ENCODE measurements at places on chromosomes 5 and 9. TPM values are rescaled to one million over a fixed set of nuclear protein-coding genes. Genes with fewer than 3 reads are reported as not detected.

DNA sequence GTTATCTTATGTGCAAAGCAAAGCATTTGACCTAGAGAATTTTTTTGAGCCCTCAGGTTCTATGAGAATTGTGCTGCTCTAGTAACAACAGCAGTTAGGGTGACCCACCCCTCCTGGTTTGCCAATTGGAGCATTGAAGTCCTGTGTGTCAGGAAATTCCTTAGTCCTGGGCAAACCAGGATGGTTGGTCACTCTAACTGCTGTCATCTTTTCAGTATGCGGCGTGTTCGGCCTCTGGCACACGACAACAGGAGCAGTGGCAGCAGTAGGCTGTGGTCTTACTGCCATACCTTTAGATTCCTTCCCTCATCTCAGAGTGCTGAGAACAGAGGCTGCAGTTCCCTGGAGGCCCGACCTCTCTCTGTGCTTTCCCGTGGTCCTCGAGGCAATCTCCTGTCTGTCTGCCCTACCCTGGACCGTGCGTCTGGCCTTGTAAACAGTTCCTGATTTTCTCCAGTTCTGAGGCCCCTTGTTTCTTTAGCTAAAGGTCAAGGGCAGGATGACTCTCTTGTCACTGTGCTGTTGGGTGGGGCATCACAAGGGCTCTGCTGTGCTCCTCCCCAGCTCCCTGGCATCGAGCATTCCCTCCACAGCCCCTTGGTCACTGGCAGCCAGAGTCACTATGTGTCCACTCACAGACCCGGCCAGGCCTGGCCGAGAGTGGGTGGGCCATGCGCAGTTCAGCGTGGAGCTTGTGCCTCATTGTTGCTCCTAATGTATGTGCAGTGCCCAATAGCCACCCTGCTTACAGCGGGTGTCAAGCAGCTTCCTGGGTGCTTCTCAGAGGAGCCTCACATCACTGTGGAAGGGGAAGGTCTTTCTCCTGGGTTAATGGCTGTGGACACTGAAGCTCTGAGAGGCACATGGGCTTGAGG is 18.5 kb upstream of the COL15A1 start:
- no peaks in the 10 kb centered on the region for H3K36me3 ChIP-seq
- no peak for DNase-seq
- H3K4me3 ChIP-seq: no peak overlapping the region

- peaks cover 2% of the 10 kb centered on the region for H3K27me3 ChIP-seq
- no peaks in the 10 kb centered on the region for H3K36me3 ChIP-seq
- H3K4me3 ChIP-seq: no peak overlapping the region
- H3K4me1 ChIP-seq: no peaks in the 10 kb centered on the region
- H3K27ac ChIP-seq: no peak overlapping the region
Observed at GRCh38 chr9:83034026-83034425, 28.9 kb downstream of the RASEF start.

DNA sequence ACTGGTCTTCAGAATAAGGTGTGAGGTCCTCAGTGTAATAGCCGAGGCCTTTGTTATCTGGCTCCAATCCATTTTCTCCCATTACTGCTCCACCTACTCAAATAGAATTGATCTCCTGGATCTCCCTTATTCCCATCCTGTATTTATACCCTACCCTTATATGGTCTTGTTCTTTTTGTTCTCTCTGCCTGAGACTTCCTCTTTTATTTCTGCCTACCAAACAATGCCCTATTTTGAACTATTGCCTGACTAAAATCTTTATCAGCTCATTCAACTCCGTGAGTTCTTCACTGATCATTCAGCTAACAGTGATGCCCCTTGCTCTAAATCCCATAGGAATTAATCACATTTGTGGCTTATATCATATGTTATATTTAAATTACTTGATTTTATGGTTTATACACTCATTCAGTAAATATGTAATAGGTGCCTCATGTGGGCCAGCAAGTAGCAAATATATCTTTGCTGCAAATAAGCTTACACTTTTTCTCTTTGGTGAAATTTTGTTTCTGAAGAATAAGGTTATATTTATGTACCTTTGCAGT is 417.5 kb upstream of the MEF2C start:
- H3K4me3 ChIP-seq: no peak overlapping the region
- H3K27ac ChIP-seq: no peak overlapping the region
- H3K27me3 ChIP-seq: no peaks in the 10 kb centered on the region
- no peak for DNase-seq

DNA sequence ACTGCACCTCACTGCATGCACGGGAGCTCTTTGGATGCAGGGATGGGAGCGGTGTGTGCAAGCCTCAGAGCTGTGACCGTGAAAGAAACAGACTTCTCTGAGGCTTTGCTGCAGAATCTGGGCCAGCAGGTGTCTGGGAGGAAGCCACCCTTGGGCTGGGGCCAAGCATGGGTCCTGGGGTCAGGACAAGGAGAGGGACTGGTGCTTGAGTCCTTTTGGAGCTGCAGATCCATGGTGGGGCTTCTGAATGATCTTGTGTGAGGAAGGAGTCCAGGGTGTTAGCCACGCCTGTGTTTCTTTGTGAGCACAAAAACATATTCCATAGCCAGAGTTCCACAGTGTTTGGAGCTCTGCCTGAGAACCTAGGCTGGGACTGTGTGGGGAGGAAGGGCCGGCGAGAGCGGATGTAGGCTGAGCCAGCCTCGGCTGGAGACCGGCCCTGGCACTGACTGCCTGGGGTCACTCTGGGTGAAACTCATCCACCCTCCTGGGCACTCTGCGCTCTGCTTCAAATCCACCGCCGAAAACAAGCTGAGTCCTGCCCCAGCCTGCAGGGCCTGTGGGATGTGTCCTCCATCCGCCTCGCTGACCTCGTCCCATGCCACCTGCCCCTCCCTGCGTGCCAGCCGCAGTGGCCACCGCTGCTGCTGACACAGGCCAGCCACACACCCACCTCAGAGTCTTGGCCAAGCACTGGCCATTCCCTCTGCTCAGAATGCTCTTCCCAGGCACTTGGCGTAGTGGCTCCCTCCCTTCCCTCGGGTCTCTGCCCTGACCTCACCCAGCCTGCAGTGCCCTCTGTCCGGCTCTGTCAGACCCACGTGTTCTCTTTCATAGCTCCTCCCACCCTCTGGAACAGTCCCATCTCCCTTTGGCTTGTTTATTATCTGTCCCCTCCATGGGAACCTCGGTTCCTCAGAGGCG is 26.7 kb downstream of the ERGIC1 start:
- no peaks in the 10 kb centered on the region for H3K36me3 ChIP-seq
- H3K27ac ChIP-seq: peak overlapping the region; percentile 23
- DNase-seq: no peak
- no peaks in the 10 kb centered on the region for H3K27me3 ChIP-seq
- H3K4me1 ChIP-seq: peaks cover 37% of the 10 kb centered on the region

DNA sequence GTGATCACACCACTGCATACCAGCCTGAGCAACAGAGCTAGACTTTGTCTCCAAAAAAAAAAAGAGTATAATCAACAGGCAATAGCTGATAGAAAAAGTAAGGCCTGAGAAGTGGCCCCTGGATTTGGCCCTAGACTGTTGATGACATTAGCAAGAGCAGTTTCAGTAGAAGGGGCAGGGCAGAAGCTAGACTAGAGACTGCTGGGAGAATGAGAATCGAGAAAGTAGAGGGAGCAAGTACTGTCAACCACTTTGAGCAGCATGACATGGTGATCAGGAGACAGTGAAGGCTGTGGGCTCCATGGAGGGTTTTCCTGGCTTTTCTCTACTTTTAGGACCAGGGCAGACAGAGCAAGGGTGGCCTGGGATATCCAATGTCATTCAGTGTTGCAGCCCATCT is 34.9 kb upstream of the B4GALT1 start:
- DNase-seq: no peak
- no peaks in the 10 kb centered on the region for H3K36me3 ChIP-seq
- H3K4me3 ChIP-seq: no peak overlapping the region
- H3K4me1 ChIP-seq: peaks cover 12% of the 10 kb centered on the region
- no peaks in the 10 kb centered on the region for H3K27me3 ChIP-seq

CEL gene
- 2.9 TPM for total RNA-seq

- H3K4me3 ChIP-seq: no peak overlapping the region
- peaks cover 17% of the 10 kb centered on the region for H3K27me3 ChIP-seq
Observed at GRCh38 chr5:38692346-38692745, 135.9 kb upstream of the LIFR start.

CTXN3 gene
- total RNA-seq: not detected

POMT1 gene
- 35.9 TPM for total RNA-seq

DNA sequence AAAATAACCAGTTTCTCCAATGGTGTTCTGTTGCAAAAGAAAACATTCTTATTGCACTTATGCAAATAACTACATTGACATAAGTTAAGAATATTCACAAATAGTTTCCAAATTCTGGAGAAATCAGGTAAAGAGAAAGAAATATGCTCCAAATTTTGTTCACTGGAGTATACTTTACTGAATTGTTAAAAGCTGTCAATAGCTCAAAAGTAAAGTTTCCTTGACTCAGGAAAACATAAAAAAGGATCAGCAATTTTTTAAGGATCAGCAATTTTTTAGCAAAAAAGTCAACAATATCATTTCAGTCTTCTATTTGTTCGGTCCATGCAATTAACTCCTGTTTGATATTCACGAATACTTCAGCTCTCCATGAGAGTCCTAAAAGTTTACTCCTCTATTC is 51.6 kb downstream of the ANXA2R start:
- peak overlapping the region; percentile 90 for H3K4me3 ChIP-seq
- H3K27me3 ChIP-seq: no peaks in the 10 kb centered on the region
- H3K36me3 ChIP-seq: peaks cover 28% of the 10 kb centered on the region
- DNase-seq: no peak

RIMOC1 gene
- 19.8 TPM for total RNA-seq

- H3K27ac ChIP-seq: no peak overlapping the region
- H3K36me3 ChIP-seq: no peaks in the 10 kb centered on the region
- no peaks in the 10 kb centered on the region for H3K27me3 ChIP-seq
- H3K4me3 ChIP-seq: no peak overlapping the region
Observed at GRCh38 chr9:119416793-119417192, 47.6 kb upstream of the BRINP1 start.

DNA sequence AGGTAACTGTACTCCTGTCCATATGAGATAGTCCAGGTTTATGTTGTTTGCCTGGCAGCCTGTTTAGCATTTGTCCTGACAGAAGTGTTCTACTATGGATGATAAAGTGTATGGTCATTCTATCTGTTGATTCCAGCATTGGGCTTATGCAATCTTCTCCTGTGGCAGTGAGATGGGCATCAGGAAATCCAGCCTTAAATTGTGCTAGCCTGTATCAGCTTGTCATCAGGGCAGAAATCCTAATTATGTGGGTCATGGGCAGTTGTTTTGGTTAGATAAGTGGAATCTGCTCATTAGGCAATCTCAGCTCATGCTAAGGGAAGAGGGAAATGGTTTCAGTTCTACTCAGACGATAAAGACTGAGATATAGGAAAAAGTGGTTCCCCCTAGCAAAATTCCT is 247.4 kb upstream of the CHD1 start:
- no peaks in the 10 kb centered on the region for H3K36me3 ChIP-seq
- H3K27ac ChIP-seq: no peak overlapping the region
- no peak for DNase-seq

DNA sequence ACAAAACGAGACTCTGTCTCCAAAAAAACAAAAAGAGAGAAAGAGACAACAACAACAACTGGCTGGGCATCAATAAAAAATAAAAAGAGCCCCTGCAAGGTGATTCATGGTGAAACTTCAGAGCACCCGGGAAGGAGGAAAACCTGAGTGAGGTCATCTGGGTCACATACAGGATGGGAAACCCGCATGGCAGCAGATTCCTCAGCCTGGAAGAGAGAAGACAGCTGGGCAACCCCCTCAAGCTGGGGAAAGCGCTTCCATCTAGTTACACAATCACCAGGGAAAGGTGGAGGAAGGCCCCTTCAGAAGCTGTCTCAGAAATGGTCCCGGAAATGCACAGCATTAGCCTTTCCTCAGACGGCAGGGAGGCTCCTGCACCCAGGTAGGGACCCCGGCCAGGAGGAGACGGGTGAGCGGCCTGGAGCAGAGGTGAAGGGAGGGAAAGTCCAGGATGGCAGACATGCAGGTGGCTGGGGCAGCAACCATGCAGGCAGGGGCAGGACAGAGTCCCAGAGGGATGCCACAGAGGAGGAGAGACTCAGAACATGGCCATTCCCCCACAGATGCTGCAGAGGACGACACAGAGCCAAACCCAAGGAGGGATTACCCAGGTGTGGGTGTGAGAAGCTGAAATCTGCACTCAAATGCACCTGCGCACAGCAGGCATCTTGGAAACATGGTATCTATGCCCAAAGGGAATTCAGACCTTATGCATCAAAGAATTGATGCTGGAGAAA is 29.4 kb downstream of the CAMSAP1 start:
- H3K4me1 ChIP-seq: peaks cover 12% of the 10 kb centered on the region
- H3K36me3 ChIP-seq: peaks cover 8% of the 10 kb centered on the region
- no peak overlapping the region for H3K27ac ChIP-seq
- no peaks in the 10 kb centered on the region for H3K27me3 ChIP-seq
- no peak for DNase-seq
- H3K4me3 ChIP-seq: no peak overlapping the region

GRCh38 chr9:89533411-89534095 is 35.6 kb upstream of the SEMA4D start:
- no peak for DNase-seq
- H3K36me3 ChIP-seq: peaks cover 3% of the 10 kb centered on the region
- H3K4me3 ChIP-seq: no peak overlapping the region
- H3K27me3 ChIP-seq: no peaks in the 10 kb centered on the region
- peaks cover 95% of the 10 kb centered on the region for H3K4me1 ChIP-seq

TXNDC8 gene
- not detected for total RNA-seq

DNA sequence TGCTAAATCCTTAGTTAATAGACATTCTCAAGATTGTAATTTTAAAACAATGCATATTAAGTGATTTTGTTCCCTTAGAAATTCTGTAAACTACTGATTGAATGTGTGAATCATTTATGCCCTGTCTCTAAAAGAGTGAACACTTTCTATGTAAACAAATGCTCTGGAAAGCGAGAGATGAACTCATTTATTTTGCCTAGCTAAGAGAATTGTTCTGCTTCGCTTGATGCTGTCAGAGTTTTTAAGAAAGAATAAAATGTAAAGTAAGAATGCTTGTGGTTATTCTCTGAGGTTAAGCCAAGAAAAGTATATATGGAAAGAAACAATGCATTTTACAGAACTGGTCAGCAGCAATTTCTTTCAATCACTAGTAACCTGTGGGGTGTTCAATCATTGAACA is 347.4 kb upstream of the NUDT12 start:
- H3K27me3 ChIP-seq: no peaks in the 10 kb centered on the region
- DNase-seq: no peak
- H3K4me1 ChIP-seq: no peaks in the 10 kb centered on the region
- H3K4me3 ChIP-seq: no peak overlapping the region
- H3K36me3 ChIP-seq: no peaks in the 10 kb centered on the region

- peaks cover 35% of the 10 kb centered on the region for H3K4me1 ChIP-seq
- DNase-seq: no peak
- H3K27ac ChIP-seq: peak within 1 kb of the TSS; percentile 94
Observed at GRCh38 chr9:128275198-128276007, at the start of gene GOLGA2. Gene GOLGA2, minus strand, starts transcription at chr9:128276007. Its CDS starts 31 bp downstream, at chr9:128275976.

IL9 gene
- not detected for total RNA-seq

GPR21 gene
- not detected for total RNA-seq

SUSD3 gene
- total RNA-seq: 34.6 TPM

PIP5K1B gene
- 0.43 TPM for total RNA-seq

DNA sequence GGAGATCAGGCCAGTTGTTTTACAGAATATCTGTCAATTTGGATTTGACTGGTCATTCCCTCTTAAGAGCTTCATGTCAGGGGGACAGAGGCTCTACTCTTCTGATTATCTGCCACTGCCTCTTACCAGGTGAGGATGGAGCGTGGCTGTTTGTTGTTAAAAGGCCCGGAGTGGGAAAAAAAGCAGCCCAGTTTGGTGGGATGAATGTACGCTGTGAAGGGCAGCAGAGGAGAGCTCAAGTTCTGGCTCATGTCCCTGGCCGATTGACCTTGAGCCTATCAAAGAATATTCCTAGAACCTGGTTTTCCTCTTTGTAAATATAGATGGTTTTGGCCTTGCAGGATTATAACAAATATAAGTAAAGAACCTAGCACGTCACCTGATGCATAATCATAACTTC is 16.3 kb upstream of the SHB start:
- H3K36me3 ChIP-seq: no peaks in the 10 kb centered on the region
- H3K27me3 ChIP-seq: peaks cover 5% of the 10 kb centered on the region
- no peaks in the 10 kb centered on the region for H3K4me1 ChIP-seq
- DNase-seq: no peak
- no peak overlapping the region for H3K4me3 ChIP-seq
- no peak overlapping the region for H3K27ac ChIP-seq

PCDHA7 gene
- not detected for total RNA-seq
